ENCODE measurements at places on chromosomes 1 and 21.
A peak's percentile ranks its signal among the peaks of the same experiment; 100 is the strongest.

- no peak for DNase-seq
Measured at GRCh38 chr1:156356262-156356874, 12.6 kb upstream of the RHBG start.

GRCh38 chr1:33500547-33500946 lies 28.1 kb downstream of the ZSCAN20 start:
- no peak for DNase-seq

- DNase-seq = no peak
Measured at GRCh38 chr1:235911876-235912275, 45.2 kb upstream of the LYST start.

GRCh38 chr1:10778640-10779039 lies 17.8 kb downstream of the CASZ1 start:
- no peak for DNase-seq

DNA sequence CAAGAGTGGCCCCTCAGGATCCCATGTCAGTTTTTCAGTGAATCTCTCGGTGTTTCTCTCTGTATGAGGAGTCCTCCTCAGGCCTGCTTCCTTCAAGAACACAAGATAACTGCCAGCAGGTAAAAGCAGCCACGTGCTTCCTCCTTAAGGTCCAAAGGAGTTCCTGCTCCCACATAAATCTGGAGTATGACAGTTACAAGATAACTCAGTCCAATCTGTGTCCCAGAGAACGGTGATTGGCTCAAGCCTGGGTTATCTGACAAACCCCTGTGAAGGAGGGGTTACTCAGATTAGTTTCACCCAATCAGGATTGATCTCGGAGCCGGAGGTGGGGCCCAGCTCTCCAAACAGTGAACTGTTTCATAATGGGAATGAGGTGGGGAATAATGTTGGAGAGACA lies 5.8 kb upstream of the ANKRD13C start:
- DNase-seq = no peak

DNA sequence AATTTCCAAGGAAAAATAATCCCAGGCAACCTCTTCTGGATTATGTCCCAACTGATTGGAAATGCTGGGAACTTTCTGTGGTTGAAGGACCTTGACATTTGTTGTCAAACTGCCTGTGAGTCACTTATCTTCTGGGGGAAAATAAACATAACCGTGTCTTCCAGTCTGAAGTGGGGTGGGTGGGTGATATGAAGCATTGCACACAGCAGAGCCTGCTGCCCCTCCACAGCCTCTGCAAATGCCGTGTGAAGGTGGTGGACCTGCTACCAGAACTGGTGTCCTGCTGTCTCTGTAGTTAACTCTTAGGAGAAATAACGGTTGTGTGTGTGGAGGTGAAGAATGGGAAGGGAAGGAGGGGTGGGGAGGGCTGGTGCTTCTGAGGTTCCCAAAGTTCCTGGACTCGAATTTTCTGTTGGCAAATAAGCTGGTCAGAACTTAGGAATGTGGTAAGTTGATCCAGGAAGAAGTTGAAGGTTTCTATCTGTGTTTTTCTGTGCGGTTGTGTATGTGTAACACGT lies 23.2 kb downstream of the GALNT2 start:
- DNase-seq = peak; percentile 62

DNA sequence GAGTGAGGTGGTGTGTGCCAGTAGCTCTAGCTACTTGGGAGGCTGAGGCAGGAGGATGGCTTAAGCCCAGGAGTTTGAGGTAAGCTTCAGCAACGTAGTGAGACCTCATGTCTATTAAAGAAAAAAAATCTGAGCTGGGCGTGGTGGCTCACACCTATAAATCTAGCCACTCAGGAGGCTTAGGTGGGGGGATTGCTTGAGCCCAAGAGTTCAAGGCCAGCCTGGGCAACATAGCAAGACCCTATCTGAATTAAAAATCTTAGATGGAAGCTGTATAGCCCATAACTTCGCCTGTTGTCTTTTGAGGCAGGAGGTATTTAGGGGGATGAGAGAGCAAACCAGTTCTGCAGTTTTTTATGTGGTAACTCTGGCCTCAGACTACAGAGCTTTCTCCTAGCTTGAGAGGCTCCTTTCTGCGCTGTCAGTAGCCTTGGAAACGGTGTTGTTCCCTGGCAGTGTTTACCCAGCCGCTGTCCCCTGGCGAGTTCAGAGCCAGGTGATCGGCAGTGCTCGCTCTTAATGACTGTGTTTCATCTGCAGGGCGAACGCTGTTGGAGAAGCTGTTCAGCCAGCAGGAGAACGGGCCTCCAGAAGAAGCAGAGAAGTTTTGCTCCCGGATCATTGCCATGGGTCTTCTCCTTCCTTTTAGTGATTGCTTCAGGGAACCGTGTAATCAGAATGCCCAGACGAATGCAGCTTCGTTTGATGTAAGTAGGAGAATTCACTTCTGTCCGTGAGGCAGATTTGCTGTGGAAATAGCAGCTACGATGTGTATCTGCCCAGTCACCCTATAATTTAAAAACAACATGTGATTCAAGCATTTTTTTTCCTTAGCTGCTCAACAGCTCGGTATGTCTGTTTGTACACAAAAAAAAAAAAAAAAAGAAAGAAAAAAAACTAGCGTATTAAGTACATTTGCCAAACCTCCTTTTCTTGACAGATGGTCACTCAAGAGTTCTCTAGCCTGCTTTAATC lies 31.2 kb downstream of the FMN2 start:
- no peak for DNase-seq

GRCh38 chr1:190353538-190354101 lies 124.0 kb downstream of the BRINP3 start:
- DNase-seq = no peak

DNA sequence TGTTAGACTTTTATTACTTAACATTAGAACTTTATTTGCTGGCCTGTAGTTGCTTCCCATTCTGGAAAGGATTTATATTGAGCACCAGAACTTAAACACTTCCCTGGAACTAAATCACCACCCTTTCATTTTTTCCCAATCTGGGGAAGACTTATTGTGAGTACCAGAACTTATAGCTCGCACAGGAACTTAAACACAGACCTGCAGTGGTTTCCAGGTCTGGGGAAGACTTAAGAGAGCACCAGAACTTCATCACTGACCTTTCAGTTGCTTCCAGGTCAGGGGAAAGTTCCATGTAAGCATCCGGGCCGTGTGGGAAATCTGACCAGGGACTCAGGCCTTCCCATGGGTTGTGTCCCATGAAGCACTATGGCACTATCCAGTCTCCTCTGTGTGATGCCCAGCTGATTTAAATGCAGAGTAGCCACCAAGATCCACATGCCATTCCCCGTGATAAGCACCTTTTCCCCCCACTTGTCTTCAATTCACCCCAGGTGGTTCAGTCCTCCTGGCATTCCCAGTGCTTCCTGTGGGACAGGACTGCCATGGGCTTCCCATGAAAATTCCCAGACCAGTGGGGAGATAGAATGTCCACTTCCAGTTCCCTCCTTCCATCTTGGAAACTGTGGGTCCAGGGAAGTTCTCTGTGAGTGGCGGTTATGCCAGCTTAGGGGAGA lies 48.9 kb downstream of the C4BPA start:
- no peak for DNase-seq

- no peak for DNase-seq
Measured at GRCh38 chr21:38170283-38170682, 86.5 kb upstream of the KCNJ15 start.

DNA sequence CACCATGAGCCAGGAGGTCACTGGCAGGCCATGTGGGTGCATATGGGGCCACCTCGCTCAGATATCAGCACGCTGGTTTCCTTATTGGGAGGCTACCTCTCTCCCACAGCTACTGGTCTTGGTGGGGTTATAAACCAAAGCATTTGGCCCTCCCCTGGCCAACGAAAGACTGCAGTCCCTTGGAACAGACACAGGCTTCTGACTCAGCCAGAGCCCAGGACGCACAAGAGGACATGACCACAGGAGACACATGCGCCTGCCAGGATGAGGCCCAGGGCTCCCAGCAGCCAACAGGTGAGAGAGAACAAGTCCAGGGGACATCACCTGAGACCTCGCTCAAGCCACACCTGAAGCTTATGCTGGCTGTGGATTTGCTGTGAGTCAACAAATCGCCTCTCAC lies 13.8 kb downstream of the NPHP4 start:
- no peak for DNase-seq

DNA sequence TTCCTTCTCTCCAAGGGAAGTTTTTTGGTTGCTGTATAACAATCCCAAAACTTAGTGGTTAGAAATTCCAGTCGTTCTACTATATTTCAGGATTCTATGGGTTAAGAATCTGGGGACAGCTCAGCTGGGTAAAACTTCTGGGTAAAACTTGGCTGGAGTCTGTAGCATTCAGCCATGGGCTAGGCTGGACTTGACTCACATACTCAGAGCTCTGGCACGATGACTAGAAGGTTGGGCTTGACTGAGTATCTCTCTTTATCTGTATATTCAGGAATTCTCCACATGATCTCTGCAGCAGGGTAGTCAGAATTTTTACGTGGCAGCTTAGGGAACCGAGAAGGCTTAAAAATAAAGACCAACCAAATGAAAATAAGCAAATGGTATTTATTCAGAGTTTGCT lies 28.2 kb upstream of the HRNR start:
- no peak for DNase-seq

GRCh38 chr1:161378014-161378413 lies 10.3 kb upstream of the CFAP126 start:
- DNase-seq = no peak

DNA sequence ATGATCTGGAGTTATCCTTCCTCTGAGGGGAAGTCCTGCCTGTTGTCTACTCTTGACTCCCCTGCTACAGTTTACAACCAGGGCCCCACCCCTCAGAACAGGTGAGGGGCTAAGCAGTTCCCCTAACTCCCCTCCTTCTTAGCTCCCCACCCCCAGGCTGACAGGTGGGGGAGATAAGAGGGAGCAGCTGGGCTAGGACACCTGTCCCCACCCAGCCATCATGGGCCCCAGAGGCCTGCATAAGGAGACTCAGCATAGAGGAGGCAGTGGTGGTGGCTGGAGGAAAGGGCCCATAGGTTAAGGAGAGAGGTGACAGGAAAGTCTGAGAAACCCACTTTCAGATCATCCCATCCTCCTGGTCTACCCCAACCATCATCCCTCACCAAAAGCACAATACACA lies 6.8 kb downstream of the MEF2D start:
- DNase-seq = no peak

- no peak for DNase-seq
Measured at GRCh38 chr1:46587069-46587468, 17.0 kb downstream of the MKNK1 start.

- no peak for DNase-seq
Measured at GRCh38 chr1:156821801-156822200, 5.2 kb upstream of the SH2D2A start.

DNA sequence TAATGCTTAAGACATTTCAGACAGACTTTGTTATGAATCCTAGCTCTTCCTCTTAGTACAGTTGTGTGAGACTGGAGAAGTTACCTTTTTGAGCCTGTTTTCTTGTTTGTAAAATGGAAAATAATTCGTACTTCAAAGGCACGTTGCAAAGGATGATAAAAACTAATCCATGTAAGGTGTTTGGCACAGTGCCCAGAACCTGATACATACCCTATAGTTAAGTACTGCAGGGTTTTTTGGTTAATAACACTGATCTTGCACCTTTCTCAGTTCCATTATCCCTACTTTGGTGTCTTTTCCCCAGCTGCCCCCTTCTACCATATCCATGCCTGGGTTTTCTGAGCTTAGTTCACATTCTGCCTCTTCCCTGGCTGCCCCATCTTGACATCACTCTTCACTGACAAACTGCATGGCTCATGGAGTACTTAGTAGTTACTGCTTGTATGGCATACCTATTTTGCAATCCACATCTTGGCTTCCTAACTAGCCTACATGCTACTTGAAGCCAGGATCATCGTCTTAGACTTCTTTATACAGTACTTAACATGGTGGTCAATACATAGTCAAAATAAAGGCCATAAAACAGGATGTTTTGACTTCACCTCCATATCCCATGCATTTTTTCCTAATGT lies 10.1 kb downstream of the CCDC185 start:
- DNase-seq = no peak

- peak; percentile 56 for DNase-seq
Measured at GRCh38 chr1:61851849-61852669, 109.8 kb downstream of the PATJ start.

- DNase-seq = no peak
Measured at GRCh38 chr1:199265319-199265718, 626.5 kb downstream of the PTPRC start.

GRCh38 chr1:89903550-89903949 lies 82.7 kb downstream of the LRRC8D start:
- no peak for DNase-seq

- no peak for DNase-seq
Measured at GRCh38 chr1:35037206-35037605, 5.5 kb upstream of the ZMYM6 start.

- DNase-seq = no peak
Measured at GRCh38 chr21:44592446-44593311, at the start of gene KRTAP10-6. Gene KRTAP10-6 (minus strand): TSS chr21:44592505. CDS start chr21:44592484, 21 bp downstream.

DNA sequence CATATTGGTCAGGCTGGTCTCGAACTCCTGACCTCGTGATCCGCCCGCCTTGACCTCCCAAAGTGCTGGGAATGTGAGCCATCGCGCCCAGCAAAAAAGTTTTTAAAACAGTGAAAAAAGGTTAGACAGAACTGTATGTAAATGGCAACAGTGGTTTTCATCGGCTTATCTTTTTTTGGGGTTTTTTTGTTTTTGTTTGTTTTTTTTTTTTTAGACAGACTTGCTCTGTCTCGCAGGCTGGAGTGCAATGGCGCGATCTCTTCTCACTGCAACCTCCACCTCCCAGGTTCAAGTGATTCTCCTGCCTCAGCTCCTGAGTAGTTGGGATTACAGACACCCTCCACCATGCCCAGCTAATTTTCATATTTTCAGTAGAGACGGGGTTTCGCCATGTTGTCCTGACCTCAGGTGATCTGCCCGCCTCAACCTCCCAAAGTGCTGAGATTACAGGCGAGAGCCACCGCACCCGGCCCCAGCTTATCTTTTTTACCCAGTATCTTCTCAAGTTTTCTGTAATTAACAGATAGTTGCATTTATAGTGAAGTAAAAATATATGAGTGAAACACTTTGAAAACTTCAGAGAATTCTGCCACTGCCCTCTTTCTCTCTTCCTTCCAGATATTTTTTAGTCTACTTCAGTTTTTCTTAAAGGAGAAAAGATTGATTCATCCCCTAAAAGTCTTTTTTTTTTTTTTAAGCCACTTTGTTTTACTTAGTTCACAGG lies 13.1 kb downstream of the TIMM17A start:
- DNase-seq = no peak

GRCh38 chr1:244445320-244446181 lies 6.2 kb downstream of the ADSS2 start:
- DNase-seq = no peak

DNA sequence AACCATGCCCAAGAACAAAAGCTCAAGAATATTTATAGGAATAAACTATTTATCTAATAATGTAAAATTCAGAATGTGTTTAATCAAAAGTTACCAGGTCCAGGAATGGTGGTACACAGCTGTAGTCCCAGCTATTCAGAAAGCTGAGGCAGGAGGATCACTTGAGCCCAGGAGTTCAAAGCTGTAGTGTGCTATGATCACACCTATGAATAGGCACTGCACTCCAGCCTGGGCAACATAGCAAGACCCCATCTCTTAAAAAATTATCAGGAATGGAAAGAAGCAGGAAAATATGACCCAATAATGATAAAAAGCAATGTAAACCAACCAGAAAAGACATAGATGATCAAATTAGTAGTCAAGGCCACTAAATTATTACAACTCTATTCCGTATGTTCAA lies 62.2 kb upstream of the DR1 start:
- DNase-seq = no peak
